ENCODE measurements at places on chromosomes 4 and X.

GRCh38 chr4:84035568-84035967 lies 463.5 kb downstream of the NKX6-1 start:
- DNase-seq = no peak

DNA sequence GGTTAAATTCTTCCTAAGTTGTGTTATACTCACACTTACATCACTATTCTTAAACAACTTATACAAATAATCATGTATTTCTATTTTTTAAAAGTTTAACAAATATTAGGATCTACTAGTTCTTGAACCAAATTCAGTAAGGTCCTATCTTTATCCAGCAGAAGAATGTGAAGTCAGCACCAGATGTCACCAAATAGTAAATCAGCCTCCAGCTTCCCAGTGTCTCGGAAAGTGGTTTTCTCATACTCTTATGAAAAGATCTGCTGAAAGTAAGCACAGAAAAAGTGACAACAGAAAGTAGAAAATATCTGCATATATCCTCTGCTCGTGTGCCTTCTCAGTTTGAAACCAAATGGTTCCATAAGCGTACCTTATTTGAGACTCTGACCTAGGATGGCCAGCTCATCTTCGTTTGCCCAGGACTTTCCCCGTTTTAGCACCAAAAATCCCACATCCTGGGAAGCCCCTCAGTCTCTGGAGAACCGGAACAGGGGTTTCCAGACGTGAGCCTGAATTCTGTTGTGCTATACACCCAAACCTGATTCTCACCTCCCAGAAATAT lies 98.0 kb upstream of the DCLK2 start:
- DNase-seq = no peak

GRCh38 chrX:16788477-16788876 lies 2.2 kb downstream of the TXLNG start:
- no peak for DNase-seq

DNA sequence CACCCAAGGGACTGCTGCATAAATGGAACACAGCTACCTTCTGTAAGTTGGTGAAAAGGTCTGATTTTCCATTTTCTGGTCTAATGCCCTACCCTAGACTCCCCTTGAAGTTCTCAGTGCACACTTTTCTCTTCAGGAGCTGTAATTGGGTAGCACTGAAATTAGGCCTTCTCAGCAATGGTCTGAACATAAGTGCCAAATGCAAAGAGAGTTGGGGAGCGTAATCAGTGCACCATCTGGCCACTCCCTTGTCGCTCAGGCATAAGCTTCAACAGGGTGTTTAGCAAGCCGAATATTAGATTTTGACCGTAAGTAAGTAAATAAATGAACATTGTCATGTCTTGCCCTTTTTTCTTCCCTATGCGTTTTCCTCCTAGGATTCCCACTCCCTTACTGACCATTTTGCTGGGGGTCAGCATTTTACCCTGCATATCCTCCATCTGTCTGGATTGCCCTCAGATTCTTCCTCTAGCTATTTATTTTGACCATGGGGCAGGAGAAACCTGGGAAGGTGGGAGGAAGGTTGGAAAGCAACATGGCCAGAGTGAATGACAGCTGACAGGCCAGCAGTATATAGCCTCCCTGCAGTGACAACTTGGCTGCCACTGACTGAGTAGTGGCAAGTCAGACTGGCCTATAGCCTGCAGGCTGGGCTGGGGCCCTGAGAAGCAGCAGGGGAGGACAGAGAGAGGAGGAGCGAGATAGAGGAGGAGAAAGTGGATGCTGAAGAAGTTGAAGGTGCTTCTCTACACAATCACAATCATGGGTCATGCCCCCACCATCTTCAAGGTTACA lies 2.7 kb downstream of the NHSL2 start:
- DNase-seq = no peak

DNA sequence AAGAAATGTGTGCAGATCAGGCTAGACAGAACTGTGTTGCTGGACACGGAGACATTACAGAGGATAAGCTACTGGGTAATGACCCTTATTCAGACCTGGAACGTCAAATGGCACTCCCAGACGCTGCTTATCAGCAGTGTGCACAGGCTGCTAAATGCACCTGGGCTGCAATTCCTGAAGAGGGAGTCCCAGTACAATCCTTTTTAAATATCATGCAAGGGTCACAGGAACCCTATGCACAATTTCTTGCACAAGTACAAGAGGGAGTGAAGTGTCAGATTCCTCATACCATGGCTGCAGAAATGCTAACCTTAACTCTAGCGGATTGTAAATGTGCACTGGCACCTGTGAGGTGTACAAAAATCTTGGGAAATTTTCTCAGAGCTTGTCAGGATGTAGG lies 16.9 kb downstream of the SPIN2B start:
- no peak for DNase-seq

- no peak for DNase-seq
Measured at GRCh38 chrX:40383969-40384368, 196.8 kb upstream of the ATP6AP2 start.

- DNase-seq = no peak
Measured at GRCh38 chrX:47500554-47500953, 17.5 kb upstream of the ZNF41 start.

DNA sequence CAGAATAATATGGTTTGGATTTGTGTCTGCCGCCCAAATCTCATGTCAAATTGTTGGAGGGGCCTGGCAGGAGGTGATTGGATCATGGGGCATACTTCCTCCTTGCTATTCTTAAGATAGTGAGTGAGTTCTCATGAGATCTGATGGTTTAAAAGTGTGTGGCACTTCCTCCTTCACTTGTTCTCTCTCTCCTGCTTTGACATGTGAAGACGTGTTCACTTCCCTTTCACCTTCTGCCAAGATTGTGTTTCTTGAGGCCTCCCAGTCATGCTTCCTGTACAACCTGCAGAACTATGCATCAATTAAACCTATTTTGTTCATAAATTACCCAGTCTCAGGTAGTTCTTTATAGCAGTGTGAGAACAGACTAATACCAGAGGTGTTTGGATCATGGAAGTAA lies 325.7 kb upstream of the GIMD1 start:
- no peak for DNase-seq

DNA sequence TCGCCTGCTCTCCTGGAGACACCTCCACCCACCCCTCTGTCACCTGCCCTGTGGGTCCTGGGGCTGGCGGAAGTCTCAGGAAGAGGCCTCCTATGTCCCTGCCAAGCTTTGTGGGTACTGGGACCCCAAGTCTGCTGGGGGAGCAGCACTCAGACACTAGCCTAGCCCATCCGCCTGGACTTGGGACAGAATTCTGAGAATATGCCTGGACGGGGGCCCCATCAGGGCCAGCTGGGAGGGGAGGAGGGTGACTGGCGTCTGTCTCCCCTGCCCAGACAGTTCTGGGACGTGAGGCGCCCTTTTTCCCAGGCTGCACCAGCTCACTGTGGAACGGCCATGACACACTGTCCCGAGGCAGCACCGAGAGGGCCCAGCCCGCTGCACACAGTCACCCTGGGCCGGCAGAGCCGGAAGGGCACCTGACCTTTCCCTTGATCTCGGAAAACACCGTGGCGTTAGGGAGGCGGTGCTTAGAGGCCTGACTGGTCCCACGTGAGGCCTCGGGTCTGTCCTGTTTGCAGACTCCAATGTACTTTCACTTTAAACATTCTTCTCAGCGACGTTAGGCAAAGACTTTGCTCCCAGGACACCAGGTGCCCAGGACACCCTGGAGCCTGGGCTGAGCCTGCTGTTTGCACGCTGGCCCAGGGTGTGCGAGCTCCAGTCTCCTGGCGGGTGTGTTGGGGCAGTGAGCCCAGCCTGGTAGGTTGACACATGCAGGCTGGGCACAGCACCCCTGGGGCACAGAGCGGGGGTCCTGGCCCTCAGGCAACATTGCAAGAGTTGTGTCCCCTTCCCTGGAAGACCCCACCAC lies 700 bp downstream of the SLC26A1 start:
- no peak for DNase-seq

GRCh38 chrX:10173331-10173900 lies 16.6 kb downstream of the CLCN4 start:
- no peak for DNase-seq

- DNase-seq = no peak
Measured at GRCh38 chr4:83606898-83607297, 71.0 kb downstream of the GPAT3 start.

- no peak for DNase-seq
Measured at GRCh38 chr4:28787947-28788346, 1927.3 kb downstream of the STIM2 start.

- DNase-seq = no peak
Measured at GRCh38 chr4:23945451-23946017, 55.7 kb upstream of the PPARGC1A start.

DNA sequence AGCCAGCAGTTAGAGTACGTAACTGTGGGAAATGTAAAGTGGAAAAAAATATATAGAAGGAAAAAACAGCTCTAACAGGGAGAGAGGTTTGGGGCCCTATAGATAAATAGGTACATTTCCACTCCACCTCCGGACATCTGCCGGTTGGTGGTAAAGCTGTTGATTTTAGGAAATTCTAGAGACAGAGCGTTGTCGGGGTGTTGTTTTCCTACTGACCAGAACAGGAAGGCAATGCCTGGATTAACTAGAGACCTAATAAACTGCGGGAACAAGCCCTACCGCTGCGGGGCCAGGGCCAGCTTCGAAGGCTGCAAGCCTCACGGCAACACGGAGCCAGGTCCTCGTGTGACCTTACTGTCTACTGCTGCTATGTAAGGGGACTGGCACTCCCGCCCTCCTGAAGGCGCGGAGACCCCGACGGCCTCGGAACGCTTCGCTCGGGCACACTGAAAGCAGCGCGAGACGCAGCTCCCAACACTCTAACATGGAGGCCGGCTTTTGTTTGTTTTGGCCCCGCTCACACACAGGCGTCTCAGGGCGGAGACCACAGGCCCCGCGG lies 702 bp upstream of the CDKN2AIP start:
- DNase-seq = no peak

DNA sequence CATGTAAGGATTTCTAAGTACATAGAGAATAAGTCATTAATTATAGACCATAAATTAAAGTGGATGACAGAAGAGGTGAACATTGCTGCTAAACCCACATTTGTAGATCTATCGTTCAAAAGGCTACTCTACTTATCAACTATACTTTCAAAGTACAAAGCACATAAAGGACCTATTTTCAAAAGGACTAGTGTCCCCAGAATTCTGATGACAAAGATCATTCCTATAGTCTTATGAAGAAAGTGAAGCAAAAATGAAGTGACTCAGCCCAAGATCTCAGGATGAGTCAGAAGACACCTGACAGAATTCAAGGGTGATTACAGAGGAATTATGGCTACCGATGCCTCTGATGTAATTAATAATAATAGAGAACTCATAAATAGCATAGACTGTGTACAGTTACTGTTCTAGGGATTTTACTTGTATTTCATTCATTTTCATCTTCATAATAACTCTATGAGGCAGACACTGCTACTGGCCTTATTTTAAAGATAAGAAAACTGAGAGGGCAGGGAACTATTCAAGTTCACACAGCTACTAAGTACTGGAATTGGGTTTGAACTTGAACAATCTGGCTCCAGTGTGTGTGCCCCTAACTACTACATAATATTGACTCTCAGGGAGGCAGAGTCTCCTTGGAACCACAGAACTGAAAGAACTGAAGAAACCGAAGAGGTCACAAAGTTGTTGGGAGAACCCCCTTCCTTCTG lies 17.1 kb downstream of the USP46 start:
- DNase-seq = no peak

DNA sequence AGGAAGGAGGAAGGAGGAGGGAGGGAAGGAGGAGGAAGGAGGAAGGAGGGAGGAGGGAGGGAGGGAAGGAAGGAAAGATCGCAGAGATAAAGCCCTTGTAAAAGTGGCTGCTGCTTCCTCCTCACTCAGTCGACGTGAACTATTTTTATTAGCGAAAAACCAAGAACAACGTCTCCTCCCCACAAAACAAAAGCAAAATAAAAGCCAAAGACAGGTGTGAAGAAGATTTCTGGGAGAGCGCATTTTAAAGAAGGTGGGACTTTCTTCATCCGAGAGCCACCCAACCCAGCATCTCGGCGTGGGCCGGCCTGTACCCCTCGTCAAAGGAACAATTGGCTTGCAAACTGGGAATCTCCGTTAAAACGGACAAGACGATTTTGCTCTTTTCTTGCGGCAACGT lies 40.7 kb upstream of the ASMTL start:
- DNase-seq = peak; percentile 61

DNA sequence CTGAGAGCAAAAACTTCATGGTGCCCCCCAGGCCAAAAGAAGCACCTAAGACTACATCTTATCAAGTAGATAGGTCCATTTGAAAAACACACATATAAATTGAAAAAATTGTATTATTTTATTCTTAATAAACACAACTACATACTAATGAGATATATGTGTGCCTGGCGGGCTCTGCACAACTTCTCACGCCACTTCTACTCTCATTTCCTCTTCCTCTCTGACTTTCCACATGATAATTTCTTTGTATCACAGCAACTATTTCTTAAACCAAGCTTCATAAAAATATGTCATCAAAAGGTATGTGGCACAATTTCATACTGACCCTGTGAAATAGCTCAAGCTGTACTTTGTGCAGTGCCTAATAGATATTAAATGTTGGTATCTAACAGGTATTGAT lies 10.7 kb upstream of the NPY2R start:
- no peak for DNase-seq

DNA sequence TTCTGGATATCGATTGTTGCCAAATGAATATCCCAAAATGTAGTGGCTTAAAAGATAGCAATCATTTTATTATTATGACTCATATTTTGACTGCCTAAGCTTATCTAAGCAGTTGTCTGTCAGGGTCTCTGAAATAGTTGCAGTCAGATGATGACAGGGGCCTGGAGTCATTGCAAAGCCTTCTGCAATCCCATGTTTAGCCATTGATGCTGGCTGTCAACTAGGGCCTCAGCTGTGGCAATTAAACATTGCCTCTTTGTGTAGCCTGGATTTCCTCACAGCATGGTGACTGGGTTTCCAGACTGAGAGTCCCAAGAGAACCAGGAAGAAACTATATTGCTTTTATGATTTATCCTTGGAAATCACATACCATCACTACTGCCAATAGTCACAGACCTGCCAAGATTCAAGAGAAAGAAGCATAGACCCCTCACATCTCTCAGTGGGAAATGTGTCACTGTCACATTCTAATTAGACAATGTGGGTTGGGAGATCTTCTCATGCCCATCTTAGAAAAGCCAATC lies 227.3 kb upstream of the NOCT start:
- DNase-seq = no peak

GRCh38 chr4:125316401-125316790 lies 1.6 kb downstream of the FAT4 start:
- DNase-seq = no peak
